Mesothelial cell of epicardium (in vitro differentiated cells): ENCODE measurements at places on chromosomes 16 and 17. TPM values are rescaled to one million over a fixed set of nuclear protein-coding genes. Genes with fewer than 3 reads are reported as not detected.

DNA sequence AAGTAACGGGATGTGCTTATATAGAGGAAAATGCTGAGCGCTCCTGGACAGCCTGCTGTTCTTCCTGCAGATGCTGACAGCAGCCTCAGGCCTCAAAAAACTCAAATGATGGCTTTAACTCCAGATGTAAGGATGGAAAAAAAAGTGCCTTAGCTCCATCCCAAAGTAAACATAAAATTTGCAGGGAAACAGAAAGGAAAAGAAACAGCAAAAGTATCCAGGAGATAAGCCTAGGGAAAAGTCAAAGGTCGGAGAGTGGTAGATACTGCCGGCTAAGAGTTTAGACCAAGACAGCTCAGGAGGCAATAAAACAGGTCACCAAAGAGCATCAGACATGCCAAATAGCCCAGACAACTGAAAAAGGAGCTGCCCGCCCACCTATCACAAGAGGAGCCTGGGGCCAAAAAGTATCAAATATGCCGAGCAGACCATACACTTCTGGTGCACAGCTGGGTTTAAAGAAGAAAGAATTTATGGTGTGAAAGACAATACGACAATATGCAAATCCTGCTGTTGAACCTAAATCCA, 6.9 kb downstream of the KRT31 start:
- DNase-seq: no peak

GRCh38 chr17:2190014-2190413, 113.6 kb downstream of the SMG6 start:
- DNase-seq: no peak

The ASGR2 gene
- not detected in 3 replicates for total RNA-seq

The IRF8 gene
- 5.8 to 7.8 TPM (median 5.8 TPM) in 3 replicates for total RNA-seq

GRCh38 chr17:16415031-16415924, at the start of gene TRPV2:
TSS of gene TRPV2 (plus strand) at chr17:16415571. CDS start at chr17:16417669, 2,098 bp downstream.
- DNase-seq: no peak

The PRSS33 gene
- total RNA-seq: not detected in 3 replicates

The COX6A2 gene
- not detected in 3 replicates for total RNA-seq

DNA sequence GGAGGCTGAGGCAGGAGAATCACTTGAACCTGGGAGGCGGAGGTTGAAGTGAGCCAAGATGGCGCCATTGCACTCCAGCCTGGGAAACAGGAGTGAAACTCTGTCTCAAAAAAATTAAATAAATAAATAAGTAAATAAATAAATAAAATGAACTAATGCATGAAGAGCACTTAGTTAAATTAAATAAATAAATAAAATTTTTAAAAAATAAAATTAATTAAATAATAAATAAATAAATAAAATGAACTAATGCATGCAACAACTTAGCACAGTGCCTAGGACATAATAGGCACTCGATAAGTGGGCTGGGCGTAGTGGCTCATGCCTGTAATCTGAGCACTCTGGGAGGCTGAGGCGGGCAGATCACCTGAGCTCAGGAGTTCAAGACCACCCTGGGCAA, 15.6 kb upstream of the CEP20 start:
- no peak for DNase-seq

DNA sequence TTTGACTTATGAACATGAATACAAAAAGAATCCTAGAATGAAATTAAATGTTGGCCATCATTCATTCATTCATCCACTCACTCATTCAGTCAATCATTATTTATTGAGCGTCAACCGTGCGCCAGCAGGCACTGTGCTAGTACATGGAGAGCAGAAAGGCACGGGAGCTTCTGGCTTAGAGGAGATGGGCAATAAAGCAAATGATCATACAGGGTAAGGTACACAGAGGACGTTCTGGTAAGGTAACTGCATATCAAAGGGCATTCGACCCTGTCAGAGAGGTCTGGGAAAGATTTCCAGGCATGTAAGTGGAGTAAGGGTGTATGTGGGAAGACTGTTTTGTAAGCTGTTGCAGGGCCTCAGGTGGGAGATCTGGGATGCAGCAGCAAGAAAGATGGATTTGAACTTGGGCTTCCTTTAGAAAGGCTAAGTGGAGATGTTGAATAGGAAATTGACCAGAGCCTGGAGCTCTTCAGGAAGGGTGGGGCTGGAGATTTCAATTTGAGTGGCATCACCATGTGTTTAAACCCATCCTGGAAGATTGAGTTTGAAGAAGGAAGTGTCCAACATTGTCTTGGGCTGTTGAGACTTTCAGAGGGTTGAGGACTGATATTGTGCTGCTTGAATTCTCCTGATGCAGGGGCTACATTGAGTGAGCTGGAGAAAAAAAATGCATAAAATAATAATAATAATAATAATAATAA, 2.8 kb upstream of the MSI2 start:
- DNase-seq: no peak

DNA sequence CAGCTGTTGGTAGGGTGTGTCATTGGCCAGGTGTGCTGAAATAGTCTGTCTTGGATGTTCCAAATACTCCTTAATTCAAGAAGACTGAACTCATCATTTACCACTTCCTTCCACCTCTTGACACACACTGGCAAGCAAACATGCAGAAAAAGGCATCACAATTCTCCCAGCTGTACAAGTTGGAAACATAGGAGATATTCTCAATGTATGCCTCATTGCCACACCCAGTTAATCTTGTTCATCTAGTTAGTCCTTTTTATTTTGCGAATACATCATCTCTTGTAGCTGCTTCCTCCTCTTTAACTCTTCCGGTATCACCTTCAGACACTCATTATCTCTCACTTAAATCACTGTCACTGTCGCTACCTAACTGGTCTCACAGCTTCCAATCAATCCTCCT, 75.1 kb upstream of the GOT2 start:
- DNase-seq: no peak

- no peak for DNase-seq
These were observed 83.5 kb upstream of the PLCG2 start for GRCh38 chr16:81695321-81696165.

DNA sequence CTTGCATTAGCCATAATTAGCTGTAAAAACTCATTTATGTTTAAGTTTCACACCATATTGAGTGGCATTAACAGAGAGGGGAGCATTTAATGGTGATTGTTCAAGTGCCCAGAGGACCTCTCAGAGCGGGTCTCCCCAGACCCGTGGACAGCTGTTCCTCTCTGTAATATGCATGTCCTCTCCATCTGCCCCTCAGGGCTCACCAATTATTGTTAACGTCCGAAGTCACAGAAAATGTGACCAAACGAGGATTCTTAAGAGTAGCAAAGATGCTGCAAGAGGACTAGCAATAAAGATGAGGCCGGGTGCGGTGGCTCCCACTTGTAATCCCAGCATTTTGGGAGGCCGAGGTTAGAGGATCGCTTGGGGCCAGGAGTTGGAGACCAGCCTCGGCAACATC, 130.2 kb downstream of the CPPED1 start:
- no peak for DNase-seq

DNA sequence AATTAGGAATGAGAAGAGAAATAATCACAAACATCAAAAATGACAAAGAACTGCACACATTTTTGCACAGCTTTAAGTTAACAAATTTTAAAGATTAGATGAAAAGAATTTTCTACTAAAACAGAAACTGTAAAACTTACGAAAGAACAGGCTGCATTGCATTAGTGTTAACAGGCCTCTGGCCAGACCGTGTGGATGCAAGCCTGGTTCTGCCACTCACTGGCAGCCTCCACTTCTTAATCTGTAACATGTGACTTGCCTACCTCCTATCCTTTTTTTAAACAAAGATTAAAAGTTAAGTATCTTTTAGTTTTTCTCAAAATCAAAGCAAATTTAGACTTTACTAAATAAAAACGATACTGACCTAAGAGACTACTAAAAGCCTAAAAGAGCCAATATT, 37.5 kb downstream of the CREBBP start:
- no peak for DNase-seq

DNA sequence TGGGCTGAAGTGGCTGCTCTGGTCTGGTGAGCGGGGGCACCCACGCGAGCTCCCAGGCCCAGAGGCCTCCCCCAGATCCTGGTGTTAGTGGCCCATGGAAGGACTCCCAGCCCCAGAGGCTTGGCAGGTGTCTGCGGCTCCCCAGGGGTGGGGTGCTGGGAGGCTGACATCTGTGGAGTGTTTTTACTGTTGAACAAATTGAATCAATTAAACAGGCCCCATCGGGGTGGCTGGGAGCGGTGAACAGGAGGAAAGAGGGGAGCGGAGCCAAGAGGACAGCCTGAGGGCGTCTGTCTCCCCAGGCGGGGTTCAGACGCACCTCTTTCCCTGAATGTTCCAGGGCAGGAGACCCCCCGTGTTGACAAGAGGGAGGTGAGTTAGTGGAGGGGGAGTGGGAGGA, 29.9 kb downstream of the ACTG1 start:
- no peak for DNase-seq

- DNase-seq: no peak
These were observed 276.2 kb upstream of the IRX5 start for GRCh38 chr16:54654429-54654828.

- DNase-seq: no peak
These were observed 219.3 kb upstream of the NOG start for GRCh38 chr17:56373981-56374833.

DNA sequence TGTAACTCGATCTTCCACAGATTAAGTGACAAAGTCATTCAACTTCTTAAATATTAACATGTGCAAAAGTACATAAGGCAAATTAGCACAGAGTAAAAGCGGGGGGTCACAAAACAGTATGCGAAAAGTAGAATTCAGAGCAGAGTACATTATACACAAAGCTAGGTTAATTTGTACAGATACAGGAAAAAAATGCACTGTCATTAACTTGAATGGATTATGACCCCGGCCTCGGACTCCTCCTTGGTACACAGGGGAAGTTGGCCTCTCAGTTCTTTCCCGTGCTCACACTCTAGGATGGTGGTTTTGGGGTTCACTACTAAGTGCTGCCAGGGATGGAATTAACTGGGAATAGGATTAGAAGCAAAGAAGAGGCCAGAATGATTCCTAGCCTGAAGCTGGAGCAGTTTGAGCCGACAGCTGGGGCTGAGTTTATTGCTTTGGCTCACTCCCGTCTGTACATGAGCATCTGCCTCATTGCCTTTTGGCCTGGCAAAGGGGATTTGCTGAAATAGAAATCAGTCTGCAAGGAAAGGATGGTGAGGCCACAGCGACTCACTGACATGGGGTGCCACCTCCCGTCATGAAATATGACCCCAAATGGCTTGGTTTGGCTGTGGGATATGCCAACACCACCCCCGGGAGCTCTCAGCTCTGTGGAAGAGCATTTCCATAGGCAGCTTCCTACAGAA, 23.6 kb downstream of the NTN1 start:
- no peak for DNase-seq

- no peak for DNase-seq
These were observed 129.8 kb upstream of the TOM1L1 start for GRCh38 chr17:54770836-54771235.

The ASPHD1 gene
- total RNA-seq: 13.6 to 14.6 TPM (median 14.2 TPM) in 3 replicates

- no peak for DNase-seq
These were observed 3.2 kb downstream of the UBALD1 start for GRCh38 chr16:4611337-4612021.

DNA sequence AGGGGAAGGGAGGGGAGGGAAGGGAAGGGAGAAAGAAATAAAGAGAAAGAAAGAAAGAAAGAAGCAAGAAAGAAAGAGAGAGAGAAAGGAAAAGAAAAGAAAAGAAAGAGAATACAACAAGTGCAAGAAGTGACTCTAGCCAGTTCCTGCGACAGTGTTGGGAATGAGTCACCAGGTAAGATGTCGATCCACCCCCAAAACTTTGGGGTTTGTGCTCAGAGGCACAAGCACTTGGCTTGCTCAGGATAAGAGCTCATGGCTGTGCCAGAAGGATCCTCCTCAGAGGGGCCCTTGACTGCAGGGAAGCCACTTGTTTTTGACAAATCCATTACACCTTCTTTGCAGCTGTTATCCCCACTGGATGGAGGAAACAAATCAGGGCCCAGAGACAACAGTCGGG, 137.7 kb downstream of the TMEM132E start:
- DNase-seq: no peak

The SLFN13 gene
- total RNA-seq: 23.1 to 24.7 TPM (median 23.7 TPM) in 3 replicates

The C17orf78 gene
- total RNA-seq: not detected in 3 replicates

The OTOA gene
- total RNA-seq: 0.09 to 0.25 TPM (median 0.25 TPM) in 3 replicates

GRCh38 chr17:50075446-50076032, 19.6 kb upstream of the PDK2 start:
- no peak for DNase-seq

DNA sequence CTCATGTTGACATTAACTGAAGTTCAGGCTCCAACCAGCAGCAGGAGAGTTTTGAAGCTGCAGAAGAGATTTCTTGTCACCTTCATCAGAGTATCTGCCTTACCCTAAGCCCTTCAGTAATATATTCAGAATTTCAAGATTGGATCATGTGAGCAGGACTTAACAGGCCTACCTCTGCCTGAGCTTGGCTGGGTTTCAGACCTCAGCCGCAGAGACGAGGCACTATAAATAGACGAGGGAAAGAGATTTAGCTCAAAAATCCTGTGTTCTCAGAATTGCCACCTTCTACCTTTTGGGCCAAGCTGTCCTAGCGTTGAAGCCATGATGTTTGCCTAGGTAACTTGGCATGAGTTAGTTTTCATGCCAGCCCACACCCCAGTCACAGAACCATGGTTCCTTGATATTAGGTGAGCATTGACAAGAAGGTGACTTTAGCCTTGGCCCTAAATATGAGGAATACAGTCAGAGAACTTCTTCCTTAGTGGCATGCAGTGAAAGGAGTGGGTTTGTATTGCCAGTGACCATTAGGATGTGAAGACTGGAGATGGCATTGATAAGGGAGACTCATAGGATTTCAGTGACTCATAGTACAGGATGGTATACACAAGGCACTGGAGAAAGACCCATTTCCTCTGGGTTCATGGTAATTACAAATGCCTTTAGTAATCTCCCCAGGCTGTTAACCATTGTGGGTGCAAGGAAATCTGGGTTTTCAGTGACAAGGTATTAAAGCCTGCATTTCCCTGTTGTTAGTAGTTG, 224.3 kb downstream of the MSI2 start:
- DNase-seq: no peak

DNA sequence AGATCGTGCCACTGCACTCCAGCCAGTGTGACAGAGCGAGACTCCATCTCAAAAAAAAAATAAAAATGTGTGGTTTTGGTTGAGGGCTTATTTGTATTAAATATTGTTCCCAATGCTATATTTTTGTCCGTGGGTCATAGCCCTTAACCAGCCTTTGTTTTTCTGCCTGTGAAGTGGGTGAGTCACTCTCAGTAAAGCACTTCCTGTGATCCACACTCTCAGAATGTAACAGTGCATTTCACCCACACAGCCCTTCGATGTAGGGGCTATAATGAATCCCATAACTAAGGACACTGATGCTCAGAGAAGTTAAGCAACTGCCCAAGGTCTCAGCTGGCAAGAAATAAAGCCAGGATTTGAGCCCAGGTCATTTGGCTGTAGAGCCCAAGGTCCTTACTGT, 34.7 kb upstream of the POLR3E start:
- DNase-seq: no peak
